NCI-H82 (cell line): ENCODE measurements at places on chromosomes 5 and 9.

GRCh38 chr9:107138261-107138992 is 144.7 kb upstream of the RAD23B start:
- no peak for DNase-seq

GRCh38 chr5:135857630-135858311 is 23.3 kb downstream of the SLC25A48 start:
- no peak for DNase-seq

DNA sequence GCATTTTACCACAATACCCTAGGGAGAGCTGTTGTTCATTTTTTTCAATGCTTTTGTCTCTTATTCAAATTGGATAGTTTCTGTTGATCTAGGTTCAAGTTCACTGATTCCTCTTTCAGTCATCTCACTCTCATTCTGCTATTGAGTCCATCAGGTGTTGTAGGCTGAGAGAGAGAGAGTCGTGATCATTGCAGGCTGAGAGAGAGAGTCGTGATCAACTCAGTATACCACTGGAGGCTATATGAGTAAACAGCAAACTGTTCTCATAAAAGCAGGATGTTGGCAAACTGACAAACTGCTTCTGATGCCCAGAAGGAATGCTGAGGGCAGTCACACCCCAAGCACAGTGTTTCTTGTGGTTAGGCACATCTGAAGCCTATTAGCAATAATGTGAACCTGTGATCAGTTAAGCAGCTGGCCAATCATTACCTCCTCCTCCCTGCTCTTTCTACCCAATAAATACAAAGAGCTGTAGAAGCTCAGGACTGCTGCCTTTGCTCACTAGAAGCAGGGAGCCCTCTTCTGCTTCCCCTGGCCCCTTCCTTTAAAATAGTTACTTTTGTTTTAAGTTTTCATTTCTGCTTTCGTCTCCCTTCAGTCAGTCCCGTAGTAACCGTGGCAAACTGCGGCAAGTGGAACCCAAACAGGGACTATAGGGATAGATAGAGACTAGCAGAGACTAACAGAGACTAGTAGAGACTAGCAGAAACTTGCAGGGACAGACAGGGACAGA is 476.1 kb upstream of the ACO1 start:
- DNase-seq: no peak

DNA sequence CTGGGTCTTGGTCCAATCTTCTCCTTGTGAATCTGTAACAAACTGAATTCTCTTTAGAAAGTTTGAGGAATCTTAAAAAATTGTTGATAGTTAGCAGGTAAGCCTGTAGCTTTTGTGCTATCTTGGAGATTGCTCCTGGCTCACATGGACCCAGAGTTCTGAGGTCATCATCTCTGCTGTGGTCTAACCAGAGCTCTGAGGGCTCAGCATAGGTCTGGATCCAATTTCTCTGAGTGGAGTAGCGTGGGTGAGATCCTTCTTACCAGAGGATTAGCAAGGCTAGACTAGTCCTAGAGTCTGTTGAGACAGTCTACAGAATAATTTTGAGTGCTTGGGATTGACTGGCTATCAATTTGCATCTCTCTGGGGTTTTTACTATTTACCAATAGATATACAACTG is 60.5 kb upstream of the IL6ST start:
- no peak for DNase-seq

GRCh38 chr9:129886226-129887174 is 51.2 kb downstream of the USP20 start:
- no peak for DNase-seq

DNA sequence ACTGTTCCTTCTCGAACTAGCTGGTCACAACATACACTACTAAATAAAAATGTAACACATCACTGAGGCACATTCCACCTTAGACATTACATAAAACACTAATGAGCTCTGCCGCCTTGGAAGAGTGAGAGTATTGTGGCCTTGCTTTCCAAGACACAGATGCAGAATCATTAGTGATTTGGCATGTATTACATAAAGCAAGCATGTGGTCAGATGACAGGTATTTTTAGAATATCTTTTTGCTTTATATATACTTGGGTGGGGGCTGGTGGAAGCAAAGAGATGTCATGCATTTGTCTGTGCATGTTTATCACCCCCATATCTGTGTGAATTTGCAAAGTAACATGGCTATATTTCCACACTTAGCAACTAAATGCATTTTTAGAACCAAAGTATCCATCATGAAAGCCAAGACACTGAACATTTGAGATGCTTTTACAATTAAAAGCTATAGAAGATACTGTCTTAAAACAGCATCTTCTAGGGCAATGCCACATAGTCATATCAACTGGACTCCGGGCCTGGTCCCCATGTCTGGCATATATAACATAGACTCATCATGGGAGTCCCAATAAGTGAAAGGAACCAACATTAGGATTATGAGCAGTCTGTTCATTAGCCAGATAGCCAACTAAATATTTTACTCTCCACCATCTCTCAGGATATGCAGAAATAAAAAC is 213.5 kb downstream of the MEF2C start:
- DNase-seq: no peak
